Activated CD8-positive, alpha-beta memory T cell treated with anti-CD3 and anti-CD28 coated beads for 24 hours (primary cell): ENCODE measurements at places on chromosomes 7 and 10.
A peak's percentile ranks its signal among the peaks of the same experiment; 100 is the strongest.

GRCh38 chr10:99395750-99396445 is 34.5 kb downstream of the GOT1 start:
- no peak for DNase-seq

DNA sequence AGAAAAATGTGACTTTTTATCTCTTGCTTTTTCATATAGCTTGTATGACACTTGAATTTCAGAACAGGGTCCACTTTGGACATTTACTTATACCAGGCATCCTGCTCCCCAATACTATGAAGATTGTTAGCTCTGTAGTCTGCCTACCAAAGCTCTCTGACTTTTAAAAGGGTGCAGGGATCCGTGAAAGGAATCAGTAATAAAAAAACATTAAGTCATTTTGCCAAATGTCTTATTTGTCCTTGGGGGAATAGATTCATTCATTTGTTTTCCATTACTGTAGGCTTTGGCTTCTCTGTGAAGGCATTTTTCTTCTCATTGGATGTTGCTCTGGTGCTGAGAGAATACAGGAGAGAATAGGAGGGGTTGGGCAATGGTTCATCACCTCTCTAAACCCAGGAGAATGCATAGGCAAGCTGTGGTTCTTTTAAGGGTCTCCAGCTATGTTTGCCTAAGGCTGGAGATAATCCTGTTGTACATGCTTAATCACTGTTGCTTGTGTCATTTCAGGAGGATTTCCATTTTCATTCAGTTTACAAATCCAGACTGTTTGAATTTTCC is 103.5 kb downstream of the SRI start:
- DNase-seq: no peak

- no peak for DNase-seq
Observed at GRCh38 chr10:61973906-61974305, 72.4 kb downstream of the ARID5B start.

DNA sequence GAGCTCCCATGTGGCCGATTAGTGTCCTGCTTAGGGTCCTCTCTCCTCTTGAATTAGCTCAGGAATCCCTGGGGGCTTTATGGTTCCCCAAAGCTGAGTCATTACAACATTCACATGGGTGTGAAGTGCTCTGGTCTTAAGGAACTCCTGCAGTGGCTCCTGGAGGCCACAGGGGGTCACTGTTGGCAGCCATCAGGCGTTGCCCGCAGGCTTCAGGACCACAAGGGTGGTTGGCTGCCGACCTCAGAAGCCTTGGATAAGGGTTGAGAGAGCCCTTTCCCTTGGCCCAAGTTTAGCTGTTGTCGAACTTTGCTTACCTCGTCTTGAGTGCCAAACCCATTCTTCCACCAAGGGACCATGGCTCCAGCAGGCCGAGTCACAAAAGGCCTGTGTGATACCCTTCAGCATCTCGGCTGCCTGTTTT is 61.7 kb downstream of the SH2D4B start:
- peak; percentile 61 for DNase-seq
